ENCODE measurements at places on chromosomes 16 and 17.

GRCh38 chr17:20133517-20133916 is 124.4 kb downstream of the SPECC1 start:
- DNase-seq: peak; percentile 48

- no peak for DNase-seq
Observed at GRCh38 chr16:79276501-79276900, 324.0 kb downstream of the MAF start.

- DNase-seq: no peak
Observed at GRCh38 chr16:88405216-88406060, 22.7 kb downstream of the ZNF469 start.

DNA sequence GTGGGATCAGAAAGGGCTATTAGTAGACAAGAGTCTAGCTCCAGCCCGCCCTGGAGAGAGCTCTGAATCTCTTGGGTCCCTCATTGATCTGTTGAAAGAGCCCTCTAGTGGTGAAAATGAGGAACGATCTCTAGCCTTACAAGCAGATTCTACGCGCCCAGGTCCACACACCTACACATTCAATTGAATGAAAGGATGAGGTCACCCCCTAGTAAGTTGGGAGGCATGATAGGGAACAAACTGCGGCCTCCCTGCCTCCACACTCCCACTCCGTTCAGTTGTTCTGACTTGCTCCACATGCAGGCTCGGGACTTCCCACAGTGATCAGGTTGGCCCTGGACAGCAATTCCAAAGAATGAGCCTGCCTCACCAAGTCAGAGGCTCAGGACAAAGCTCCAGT is 2.9 kb upstream of the CACNG3 start:
- peak; percentile 95 for DNase-seq

- DNase-seq: no peak
Observed at GRCh38 chr17:30323895-30324319, 9.9 kb downstream of the TMIGD1 start.

GRCh38 chr16:30017277-30017656 is 5.7 kb upstream of the C16orf92 start:
- DNase-seq: no peak

DNA sequence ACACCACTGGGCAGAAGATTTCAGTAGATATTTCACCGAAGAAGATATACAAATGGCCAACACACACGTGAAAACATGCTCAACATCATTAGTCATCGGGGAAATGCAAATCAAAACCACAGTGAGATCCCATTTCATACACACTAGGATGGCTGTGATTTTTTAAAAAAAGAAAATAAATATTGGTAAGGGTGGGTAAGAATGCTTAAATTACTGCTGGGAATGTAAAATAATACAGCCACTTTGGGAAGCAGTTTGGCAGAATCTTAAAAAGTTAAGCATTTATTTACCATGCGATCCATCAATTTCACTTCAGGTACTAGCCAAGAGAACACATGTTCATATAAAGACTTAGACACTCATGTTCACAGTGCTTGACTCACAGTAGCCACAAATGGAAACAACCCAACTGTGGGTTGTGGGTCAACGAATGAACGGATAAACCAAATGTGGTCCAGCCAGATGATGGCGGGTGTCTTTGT is 6.5 kb upstream of the C16orf74 start:
- no peak for DNase-seq

DNA sequence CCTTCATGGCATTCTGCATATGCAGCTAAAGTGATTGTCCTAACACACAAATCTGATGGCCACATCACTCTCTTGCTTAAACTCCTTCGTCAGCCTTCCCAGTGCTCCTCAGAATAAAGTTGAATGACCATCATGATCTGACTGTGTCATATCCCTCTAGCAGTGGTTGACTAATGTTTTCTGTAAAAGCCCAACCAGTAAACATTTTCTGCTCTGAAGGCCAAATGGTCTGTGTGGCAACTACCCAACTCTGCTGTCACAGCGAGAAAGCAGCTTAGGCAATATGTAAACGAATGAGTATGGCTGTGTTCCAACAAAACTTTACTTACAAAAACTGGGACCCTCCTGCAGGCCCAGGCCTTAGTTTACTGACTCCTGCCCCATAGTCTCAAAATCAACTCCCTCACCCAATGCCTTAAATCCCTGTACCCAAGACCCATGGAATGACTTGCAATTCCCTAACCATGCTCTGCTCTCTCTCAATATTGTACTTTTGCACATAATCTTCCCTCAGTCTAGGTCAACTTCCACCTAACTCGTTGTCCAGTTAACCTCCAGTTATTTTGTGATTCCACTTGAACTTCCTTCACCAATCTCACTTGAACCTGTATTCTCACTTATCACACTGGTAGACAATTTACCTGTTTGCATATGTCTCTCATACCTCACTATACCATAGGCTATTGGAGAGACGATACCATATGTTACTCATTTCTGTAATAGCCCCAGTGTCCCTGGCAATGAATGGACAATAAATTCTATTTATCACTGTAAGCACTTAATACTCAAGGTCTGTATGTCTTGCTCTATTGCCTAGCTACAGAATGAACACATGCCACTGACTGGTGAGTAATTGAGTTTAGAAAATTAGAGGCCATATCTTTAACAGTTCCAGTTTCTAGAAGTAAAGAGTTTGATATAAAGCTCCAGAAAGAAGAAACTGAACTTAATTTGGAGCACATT is 29.1 kb downstream of the TMEM100 start:
- no peak for DNase-seq

DNA sequence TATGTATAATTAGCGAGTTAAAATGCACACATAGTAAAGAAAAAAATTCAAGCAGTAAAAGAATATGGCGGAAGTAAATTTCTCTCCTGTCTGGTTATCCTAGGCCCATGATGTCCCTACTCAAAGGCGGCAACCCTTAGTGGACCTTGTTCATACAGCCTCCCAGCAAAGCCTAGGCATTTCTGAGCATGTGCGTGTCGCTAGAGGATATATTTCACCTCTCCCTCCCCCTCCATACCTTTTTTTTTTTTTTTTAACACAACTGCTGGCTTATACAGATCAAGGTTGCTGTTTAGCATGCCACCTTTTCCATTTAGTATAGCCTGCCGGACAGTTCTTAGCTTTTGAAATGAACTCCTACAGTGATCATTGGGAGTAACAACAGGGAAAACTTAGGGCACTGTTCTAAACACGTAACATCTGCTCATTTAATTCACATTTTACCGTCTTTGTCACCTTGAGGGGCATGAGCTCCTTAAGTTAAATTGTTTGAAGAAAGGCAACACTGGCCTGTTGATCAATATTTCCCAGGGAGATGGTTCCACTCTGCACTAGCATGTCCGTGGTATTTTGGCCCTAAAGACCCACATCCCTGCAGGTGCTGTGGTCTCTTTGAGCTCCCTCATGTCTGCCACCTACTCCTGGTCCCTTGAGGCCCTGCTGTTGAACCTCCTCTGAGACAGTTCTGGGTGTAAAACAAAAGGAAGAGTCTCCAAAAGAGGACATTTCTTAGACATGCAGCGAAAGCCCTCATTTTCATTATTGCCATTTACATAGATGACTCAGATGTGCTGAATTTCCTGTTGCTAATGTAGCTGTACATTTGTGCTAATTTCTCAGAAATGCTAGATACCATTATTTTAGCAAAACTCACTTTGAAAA is 4.1 kb upstream of the TNFRSF13B start:
- no peak for DNase-seq

DNA sequence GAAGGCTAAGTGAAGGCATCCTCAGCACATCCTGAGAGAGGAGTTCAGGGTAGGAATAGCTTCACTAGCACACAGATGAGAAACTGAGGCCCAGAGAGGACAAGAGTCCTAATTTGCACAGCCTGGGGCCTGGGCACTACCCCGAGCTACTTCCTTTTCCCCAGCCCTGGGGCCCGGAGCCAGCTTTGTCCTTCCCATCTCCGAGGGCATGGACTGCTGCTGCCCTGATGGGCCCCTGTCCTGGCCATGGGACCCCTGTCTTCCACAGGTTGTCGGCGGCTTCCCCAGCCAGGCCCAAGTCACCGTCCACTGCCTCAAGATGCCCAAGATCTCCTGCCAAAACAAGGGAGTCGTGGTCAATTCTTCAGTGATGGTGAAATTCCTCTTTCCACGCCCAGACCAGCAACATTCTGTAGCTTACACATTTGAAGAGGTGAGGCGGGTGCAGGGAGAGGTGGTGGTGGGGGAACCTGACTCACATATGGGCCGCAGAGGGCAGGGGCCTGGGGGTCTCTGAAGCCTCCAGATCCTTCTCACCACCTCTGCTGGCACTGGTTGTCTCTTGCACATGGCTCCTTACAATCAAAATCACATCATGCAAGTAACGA is 11.4 kb upstream of the NLRC5 start:
- no peak for DNase-seq
